AG10803 (cell line): ENCODE measurements at places on chromosomes 6 and 20.
A peak's percentile ranks its signal among the peaks of the same experiment; 100 is the strongest.

DNA sequence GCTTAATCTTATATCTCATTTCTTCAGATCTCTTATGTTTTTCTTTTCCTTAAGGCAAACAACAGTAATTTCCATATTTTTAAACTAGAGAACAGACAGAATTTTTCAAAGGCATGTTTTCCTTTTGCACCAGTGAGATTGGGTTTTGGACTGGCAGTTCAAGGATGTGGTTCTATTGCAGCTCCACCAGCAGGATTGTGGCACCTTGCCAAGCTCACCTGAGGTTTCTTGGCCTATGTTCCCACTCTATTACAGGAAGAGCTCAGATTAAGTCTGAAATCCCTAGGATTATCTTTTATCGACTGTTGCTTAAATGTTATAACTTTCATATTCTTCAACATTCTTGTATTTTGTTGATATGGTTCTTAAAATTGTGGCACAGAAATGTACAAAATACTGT is 218.9 kb downstream of the PLCB4 start:
- no peak for DNase-seq

DNA sequence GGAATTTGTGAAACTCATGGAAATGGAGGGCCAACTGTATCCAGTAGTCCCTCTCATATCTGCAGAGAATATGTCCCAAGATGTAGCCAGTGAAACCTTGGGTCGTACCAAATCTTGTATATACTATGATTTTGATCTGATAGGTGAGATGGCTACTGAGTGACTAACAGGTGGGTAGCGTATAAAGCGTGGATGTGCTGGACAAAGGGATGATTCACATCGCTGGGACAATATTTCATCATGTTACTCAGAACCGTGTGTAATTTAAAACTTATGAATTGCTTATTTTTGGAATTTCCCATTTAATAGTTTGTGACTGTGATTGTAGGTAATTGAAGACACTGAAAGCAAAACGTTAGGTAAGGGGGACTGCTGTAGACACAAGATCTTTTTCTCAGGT is 144.1 kb downstream of the SMAP1 start:
- DNase-seq: no peak

DNA sequence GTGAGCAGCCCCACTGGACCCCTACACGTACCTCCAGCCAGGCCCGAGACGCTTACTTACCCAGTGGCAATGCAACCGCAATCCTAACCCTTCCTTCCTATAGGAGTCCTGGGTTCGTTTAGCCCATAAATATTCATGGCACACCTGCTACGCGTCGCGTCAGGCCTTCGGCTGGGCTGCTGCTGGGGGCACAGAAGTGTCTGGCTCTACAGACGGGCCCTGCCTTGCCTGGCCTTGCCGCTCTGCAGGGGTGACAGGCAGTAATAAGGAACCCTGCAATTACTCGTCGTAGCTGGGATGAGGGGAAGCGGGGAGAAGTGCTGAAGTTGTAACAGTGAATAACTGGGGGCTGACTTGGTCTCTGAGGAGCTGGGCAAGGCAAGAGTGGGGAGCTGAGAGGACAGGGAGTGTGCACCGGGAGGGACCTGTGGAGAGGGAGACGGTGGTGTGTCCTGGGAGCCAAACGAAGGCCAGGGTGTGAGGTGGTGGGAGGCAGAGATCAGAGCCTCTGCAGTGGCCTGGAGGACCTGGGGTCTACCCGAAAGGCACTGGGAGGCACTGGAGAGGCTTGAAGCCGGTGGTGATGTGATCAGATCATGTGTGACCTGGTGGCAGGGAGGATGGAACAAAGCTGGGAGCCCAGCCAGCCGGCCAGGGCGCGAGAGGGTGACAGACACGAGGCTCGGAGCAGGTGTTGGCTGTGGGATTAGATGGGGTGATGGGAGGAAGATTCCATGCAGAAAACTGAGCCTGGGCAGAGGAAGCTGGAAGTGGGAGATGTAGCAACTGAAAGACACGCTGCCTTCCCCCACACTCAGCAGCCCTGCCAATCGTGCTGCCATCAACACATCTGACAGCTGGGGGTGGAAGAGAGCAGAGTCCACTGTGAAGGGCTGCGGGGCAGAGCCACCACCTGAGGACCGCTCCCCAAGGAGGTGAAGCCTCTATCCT is 36.4 kb downstream of the PSMG4 start:
- DNase-seq: no peak

- DNase-seq: no peak
Observed at GRCh38 chr20:25369529-25369928, 21.1 kb downstream of the ABHD12 start.

- no peak for DNase-seq
Observed at GRCh38 chr6:30195951-30196350, 17.3 kb downstream of the TRIM26 start.

DNA sequence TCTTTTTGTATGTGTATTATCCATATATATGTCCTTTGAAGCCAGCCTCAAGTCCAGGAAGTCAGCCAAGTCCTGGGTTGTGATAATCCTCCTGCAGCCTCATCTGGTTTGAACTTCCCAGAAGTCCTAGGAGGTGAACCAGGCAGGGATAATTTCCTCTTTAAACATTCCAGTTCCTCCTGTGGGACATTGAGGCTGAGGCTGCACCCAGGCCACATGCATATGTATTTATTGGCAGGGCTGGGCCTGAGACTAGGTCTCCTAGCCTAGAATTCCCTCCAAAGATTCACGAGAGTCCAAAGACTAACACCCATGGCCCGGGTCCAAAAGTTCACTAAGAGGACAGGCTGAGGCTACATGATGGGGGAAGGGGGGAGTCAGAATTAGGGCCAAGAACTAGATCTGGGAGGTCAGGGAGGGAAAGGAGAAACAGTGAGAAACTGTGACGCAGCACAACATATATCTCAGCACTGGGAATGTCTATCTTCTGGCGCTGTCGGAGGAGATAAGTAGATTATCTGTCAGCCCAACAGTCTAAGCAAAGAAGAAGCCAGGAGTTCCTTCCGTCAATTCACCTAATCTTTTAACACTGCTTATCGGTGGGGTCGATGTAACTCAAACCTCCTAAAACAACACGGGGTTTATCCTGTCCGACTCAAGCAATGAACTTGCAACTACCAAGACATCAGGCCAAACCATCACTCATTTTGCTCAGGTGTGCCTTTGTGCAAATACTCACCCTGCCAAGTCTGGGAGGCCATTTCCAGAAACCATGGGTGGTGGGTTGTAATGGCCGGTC is 43.3 kb downstream of the SNX5 start:
- no peak for DNase-seq

DNA sequence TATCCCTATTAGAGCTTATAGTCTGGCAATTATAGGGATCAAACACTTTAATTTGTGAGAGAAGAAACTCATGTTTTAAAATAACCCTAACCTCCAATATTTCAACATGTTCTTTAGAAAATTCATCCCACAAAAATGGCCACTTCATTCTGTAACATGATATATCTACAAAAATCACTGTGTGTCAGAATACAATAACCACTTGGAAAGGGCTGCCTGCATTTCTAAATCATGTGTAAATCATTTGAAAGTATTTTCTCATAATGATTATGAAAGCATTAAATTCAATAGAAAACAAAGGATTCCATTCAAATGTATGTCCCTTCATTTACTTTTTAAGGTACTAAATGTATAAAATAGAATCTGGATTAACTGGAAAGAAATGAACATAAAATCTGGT is 101.4 kb upstream of the NHSL1 start:
- peak; percentile 66 for DNase-seq

GRCh38 chr20:32521780-32522525 is 63.2 kb downstream of the NOL4L start:
- DNase-seq: peak; percentile 34

- no peak for DNase-seq
Observed at GRCh38 chr20:36775826-36776225, 2.3 kb upstream of the DSN1 start.

DNA sequence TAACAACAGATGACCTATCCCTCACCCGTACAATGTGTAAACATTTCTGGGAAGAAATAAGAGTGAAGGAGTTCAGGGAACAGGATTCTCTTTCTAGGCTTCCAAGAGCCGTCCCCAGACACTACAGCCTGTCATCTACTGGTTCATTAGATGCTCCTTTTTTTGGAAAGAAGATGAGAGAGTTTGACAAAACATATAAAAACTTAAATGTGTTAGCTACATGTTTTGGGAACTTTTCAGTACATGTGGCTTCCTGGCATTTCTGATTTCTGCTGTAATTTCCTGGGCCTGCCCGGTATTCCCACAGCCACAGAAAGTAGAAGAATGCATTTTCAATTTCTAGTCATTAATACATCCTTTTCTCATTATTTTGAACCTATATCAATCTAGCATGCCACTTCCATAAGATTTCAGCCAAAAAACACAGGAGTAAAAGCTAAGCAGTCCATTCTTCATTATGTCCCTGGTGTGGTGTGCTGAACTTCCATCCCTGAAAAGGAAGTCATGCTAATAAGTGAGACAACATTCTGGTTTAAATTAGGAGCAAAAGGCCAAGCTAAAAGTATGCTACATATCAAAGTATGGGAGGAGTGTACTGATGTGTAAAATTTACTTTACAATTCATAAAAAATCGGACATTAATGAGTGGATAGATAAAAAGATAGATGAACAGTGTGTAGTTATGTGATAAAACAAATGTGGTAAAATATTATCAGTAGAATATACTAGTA is 198.2 kb downstream of the WDR27 start:
- peak; percentile 81 for DNase-seq

DNA sequence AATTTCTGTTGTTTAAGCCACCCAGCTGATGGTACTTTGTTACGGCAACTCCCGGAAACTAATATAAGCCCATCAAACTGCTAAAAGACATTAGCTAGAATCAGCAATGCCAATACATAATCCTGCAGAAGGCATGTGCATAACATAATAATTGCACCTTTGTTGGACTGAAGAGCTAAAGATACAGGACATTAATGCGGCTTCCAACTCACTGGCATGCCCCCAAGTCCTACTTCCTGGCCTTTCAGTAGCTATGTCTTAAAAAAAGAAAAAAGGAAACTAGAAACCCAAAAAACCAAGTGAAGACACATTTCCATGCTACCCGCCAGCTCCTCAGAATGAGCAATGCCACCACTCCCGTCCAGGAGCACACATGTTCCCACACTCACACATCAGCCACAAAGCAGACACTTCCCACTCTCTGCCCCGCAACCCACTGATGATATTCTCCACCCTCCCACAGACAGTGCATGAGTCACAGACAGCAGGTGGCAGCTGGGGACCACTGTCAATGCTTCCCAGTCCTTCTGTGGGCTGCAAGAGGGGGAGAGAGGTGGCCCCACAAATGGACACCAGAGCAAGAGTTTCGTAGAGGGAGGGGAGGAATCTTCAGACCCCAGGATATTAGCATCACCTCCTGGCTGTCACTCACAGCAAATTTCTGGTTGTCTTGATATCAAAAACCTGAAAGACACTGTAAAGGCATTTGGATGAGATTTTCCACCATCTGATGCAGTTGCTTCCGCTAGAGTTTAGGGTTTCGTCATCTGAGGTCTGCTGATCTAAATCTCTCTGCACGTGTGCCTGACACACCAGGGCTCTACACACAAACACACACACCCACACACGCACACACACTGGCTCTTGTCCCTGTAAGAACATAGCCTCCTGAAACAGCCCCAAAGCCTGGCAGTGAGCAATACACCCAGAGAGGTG is 32.8 kb downstream of the GFOD1 start:
- DNase-seq: peak; percentile 81

GRCh38 chr6:46914279-46914810 is 7.4 kb downstream of the ADGRF5 start:
- no peak for DNase-seq

GRCh38 chr6:53830366-53830765 is 35.6 kb downstream of the LRRC1 start:
- peak; percentile 8 for DNase-seq

DNA sequence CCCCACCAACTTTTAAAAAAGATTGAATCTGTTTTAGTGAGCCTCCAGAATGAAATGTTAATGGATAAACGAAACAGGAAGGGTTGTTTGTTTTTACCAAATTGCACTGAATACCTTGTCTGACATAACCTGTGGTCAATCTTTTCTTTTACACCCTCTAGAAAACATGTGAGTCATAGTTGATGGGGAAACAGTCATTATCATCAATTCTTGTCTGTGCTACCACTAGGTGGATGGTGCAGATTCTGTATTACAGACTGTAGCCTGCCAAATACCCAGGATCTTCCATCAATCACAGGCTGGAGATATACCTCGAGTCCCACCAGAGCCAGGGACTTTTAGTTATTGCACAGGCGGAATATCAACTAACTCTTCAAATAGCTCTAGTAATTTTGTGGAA is 29.5 kb upstream of the PKIB start:
- DNase-seq: no peak

DNA sequence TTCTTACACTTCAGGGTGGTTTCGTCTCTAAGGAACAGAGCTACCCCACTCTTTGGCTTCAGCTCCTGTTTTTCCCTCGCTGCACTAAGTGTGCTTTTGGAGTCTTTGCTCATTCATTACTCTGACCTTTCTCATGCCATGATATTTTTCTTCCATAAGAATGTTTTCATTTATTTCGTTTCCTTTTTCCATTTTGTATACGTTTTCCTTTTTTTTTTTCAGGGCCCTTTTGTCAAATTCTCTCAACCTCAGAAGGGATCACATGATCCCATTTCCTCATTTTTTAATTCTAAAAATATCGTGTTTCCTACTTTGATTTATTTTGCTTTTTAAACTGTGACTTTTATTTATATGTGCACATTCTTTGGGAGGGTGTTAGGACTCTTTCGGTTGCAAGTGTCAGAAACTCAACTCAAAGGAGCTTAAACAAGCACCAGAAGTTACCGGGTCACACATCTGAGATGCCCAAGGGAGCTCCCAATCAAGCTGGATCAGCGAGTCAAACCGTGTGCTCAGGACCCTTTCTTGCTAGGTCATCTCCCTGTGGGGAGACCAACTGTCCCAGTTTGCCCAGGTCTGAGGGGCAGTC is 40.6 kb downstream of the GCNT2 start:
- DNase-seq: no peak

- DNase-seq: no peak
Observed at GRCh38 chr20:35637276-35637675, 21.6 kb downstream of the SPAG4 start.

- DNase-seq: no peak
Observed at GRCh38 chr6:149064660-149065015, 252.9 kb upstream of the TAB2 start.

GRCh38 chr20:19961293-19961692 is 55.9 kb upstream of the NAA20 start:
- no peak for DNase-seq

DNA sequence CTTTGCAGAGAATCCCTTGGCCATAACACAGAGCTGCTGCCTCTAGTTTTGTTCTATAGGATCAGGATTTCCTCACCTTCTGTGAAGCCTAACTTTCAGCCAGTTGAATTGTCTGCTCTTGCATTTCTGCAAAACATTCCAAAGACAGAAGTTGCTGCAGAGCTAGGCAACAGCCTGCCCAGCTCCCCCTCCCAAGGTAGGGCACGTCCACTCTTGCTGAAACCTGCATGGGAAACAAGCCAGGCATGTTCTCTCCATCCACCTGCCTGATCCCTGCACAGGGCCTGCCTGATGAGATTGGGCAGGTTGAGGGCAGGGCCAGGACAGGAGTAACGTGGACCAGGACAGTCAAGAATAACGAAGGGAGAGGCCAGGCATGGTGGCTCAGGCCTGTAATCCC is 58.9 kb upstream of the NAA20 start:
- DNase-seq: no peak
